Foreskin melanocyte (primary cell): ENCODE measurements at places on chromosomes 12 and 14.

GRCh38 chr12:57231276-57232021 is 1.9 kb downstream of the SHMT2 start:
- no peak for DNase-seq

DNA sequence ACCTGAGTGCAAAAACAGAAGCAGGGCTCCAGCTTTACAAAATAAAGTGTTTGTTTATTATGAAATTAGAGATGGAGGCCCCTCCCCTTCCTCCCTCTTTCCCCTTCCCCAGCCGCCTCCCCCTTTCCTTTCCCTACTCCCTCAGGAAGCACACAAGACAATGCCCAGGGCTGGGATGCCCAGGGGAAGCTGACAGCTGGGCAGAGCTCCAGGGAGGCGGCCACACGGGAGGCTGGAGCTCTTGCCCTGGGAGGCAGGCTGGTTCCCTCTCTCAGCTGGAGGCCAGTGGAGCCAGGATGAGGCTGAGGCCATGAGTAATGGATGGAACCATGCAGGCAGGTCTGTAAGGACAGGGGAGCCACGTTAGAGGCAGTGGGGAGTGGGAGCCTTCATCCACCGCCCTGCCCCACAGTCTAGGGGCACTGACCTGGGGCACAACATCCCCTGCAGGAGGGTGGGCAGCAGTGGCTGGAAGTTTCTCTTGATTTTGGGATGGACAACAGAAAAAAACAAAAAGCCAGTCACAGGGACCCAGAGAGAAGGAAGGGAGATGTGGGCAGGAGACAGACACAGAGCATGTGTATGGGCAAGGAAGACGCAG is 5.1 kb downstream of the PSMB11 start:
- no peak for DNase-seq

DNA sequence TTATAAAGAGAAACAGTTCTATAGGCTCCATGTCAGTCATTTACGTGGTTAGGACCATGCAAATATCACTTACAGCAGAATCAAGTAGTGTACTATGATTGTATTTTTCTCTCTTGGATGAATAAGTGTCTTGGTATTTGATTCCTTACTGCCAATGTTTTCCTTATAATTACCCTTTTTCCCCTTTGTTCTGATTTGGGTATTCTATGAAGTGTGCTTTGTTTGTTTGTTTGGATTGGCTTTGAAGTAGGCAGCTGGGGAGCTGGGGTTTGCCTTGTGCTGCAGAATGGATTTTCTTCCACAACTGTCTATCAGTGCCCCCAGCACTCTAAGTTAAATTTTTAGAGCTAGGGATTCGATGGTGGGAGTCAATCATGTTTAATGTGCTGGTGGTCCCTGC is 12.4 kb downstream of the TMEM120B start:
- DNase-seq = no peak

DNA sequence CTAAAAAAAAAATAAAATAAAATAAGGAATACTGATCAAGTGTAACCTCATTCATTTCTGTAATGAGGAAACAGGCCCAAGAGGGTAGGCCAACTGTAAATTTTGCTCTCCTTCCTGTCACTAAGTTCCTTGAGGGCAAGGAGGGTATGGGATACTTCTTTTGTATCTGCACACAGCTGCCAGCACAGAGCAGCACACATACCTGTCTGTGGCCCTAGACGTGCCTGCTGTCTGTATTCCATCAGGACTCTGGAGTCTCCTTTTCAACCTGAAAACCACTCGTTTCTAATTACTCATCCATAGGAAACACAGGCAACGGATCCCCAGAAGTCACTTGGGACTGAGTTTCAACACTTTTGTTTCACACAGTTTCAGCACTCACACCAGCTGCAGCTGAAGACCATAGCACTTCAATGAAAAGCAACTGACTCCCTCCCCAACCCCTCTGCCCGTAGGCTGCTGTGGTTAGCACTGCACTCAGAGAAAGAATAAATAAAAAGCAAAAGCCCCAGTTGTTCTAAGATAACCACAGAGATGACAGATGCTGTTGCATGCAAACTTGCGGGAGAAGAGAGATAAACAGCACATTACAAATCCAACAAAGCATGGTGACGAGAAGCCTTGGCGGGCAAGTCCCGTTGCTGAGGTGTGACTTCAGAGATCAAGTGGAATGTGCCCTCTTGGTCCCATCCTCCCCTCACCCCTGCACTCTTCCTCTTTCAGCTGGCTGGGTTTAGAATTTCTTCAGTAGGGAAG is 24.9 kb downstream of the CRACR2A start:
- peak; percentile 44 for DNase-seq

- no peak for DNase-seq
These were observed 21.3 kb upstream of the RHOJ start for GRCh38 chr14:63182968-63183367.

GRCh38 chr14:71524320-71524982 is 407.8 kb upstream of the RGS6 start:
- no peak for DNase-seq

DNA sequence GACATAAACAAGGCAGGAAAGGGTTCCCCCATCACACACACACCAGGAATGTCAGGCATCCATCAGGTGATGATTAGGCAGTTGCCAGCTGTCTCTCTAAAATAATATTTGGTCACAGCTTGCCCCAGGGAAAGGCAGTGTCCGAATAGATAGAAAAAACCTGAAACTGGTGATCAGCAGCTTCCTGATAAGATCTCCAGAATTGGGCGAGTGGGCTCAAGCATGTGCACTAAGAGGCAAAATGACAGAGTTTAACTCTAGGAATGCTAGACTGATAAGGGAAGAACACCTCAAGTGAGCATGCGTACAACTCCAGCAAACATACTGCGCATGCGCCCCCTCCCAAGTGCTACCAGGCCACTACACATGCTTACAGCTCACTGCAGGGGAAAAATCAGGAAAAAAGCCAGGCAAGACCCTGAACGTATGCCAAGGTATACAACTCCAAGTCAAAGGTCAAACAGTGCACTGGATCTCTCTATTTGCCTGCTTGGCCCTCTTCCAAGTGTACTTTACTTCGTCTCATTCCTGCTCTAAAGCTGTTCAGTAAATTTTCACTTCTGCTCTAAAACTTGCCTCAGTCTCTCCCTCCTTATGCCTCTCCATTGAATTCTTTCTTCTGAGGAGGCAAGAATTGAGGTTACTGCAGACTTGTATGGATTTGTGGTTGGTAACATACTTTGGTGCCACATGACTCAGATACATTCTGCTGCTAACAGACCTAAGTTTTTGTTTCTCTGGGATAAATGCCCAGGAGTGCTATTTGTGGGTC is 73.5 kb upstream of the VASH1 start:
- no peak for DNase-seq
